ENCODE measurements at places on chromosomes 5 and 9.

DNA sequence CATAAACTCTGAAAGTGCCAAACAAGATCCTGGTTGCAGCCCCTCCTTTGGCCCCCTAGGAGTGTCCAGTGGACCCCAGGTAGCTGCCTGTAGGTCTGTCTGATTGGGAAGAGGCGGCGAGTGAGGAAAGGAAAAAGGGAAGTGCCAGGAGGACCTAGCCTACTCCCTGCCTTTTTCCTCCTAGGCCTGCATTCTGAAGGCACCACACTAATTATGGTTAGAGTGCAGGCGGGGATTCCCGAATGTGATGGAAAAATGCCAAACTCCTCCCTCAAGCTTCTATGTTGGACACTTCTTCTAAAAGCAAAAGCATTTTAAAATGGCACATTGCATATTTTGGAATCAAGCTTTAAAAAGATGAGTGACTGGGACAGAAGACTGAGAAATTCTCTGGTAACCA lies 83.2 kb upstream of the SMIM15 start:
- no peak for DNase-seq

- no peak for DNase-seq
These were observed 62.7 kb upstream of the PCA3 start for GRCh38 chr9:76701441-76702039.

GRCh38 chr5:116671211-116671736 lies 96.7 kb upstream of the SEMA6A start:
- peak; percentile 72 for DNase-seq

GRCh38 chr5:50463047-50463446 lies 22.0 kb upstream of the EMB start:
- no peak for DNase-seq

- peak; percentile 88 for DNase-seq
These were observed 31.7 kb upstream of the GRHPR start for GRCh38 chr9:37390759-37391158.

- no peak for DNase-seq
These were observed 1100.4 kb upstream of the EDIL3 start for GRCh38 chr5:85484982-85485574.

DNA sequence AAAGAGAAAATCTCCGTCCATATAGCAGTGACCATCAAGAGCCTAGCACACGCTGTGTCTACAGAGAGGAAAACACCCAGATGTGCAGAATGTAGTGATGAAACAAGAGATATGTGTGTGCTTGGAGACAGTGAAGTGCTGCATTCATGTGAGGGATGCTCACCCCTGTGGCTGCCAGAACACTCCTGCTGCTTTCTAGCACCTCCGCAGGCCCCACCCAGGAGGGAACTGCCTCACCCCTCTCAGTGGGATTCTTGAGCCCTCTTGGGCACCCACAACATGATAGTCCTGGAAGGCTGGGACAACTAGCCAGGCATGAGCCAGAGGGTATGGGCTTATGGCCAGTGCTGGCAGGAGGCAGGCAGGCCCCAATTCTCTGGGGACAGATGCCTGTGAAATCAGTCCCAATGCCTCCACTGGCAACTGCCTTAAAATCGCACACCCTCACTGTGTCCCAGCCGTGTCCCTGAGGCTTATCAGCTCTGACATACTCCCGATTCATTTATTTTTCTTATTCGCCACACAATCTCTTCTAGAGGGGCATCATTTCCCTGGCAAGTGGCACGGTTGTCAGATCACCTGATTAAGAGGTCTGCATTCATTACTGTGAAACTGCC lies 73.2 kb upstream of the FSTL4 start:
- DNase-seq = no peak

- DNase-seq = no peak
These were observed 67.3 kb upstream of the STK32A start for GRCh38 chr5:147167529-147167928.

DNA sequence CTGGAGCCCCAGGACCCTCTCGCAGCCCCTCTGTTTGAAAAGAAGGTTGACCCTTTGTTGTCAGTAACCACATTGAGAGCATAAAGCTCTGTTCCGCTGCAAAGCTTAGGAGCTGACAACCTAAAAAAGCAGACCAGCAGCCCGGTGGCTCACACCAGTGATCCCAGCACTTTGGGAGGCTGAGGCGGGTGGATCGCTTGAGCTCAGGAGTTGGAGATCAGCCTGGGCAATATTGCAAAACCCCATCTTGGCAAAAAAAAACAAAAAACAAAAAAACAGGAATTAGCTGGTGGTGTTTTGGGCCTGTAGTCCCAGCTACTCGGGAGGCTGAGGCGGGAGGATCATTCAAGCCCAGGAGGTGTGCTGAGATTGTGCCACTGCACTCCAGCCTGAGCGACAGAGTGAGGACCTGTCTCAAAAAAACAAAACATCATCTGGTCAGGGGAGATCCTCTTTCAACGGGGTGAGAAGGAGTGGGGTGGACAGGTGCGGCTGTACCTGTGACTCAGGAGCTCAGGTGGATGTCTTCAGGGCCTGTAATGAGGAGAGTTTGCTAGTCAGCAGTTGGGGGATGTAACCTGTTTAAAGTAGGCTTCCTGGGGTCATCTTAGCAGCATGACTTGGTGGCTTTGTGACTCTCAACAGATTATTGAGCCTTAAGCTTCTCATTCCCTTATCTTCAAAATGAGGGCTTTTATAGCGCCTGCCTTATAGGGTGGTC lies 694 bp upstream of the REEP2 start:
- no peak for DNase-seq

- peak; percentile 39 for DNase-seq
These were observed 34.9 kb downstream of the PTGES start for GRCh38 chr9:129717991-129718390.

- DNase-seq = peak; percentile 85
These were observed 132.7 kb downstream of the PAPPA start for GRCh38 chr9:116286297-116286696.

GRCh38 chr9:116267021-116267420 lies 113.4 kb downstream of the PAPPA start:
- DNase-seq = no peak

DNA sequence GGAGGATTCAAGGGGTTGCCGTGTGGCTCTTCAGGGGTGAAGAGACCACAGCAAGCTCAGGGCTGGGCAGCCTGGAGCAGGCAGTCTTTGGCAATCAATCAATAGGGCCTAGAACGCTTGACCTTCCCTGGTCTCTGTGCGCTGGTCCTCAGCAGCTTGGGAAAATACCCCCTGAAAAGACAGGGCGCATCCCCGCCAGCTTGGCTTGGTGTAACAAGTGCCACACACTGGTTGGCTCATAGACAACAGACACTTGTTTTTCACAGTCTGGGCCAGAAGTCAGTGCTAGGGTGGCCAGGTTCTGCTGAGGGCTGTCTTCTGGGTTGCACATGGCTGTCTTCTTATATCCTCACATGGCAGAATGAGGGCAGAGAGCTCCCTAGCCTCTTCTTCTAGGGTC lies 141.1 kb downstream of the HSD17B3 start:
- no peak for DNase-seq

GRCh38 chr9:137892424-137893191 lies 15.0 kb downstream of the CACNA1B start:
- no peak for DNase-seq

- peak; percentile 50 for DNase-seq
These were observed 1982.4 kb downstream of the EFNA5 start for GRCh38 chr5:105688227-105688792.

DNA sequence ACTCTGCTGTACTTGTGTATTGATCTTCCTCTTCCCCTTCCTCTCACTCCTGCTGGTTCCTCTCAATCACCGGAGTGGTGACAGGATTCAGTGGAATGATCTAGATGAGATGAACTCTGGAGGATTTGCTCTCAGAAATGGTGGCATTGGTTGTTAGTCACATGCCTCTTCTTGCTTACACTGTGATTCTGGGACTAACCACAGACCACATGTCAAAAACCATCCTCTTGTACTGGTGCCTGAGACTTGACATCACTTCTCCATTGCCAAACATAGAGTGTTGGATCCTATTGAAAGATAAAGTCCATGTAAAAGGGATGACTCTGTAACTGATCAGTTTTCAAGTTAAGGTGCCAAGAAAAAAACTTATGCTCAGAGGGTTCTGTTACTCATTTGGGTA lies 506.5 kb downstream of the DMAC1 start:
- no peak for DNase-seq

DNA sequence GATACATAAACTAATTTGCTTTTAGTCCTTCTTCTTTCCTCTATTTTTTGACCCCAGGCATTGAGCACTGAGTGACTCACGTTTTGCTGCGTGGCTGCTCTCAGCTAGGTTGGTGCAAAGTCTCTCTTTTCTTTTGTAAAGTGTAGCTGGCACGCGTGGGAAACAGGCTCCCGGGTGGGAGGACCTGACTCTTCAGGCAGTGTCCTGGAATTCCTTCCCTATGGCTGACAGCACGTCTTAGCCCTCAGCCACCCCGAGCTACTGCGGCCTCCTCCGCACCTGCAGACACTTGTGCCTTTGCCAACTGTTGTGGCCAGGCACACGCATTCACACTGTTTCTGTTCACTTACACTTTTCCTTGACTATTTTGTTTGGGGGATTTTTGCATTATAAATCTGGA lies 877 bp upstream of the SCGB3A1 start:
- no peak for DNase-seq

DNA sequence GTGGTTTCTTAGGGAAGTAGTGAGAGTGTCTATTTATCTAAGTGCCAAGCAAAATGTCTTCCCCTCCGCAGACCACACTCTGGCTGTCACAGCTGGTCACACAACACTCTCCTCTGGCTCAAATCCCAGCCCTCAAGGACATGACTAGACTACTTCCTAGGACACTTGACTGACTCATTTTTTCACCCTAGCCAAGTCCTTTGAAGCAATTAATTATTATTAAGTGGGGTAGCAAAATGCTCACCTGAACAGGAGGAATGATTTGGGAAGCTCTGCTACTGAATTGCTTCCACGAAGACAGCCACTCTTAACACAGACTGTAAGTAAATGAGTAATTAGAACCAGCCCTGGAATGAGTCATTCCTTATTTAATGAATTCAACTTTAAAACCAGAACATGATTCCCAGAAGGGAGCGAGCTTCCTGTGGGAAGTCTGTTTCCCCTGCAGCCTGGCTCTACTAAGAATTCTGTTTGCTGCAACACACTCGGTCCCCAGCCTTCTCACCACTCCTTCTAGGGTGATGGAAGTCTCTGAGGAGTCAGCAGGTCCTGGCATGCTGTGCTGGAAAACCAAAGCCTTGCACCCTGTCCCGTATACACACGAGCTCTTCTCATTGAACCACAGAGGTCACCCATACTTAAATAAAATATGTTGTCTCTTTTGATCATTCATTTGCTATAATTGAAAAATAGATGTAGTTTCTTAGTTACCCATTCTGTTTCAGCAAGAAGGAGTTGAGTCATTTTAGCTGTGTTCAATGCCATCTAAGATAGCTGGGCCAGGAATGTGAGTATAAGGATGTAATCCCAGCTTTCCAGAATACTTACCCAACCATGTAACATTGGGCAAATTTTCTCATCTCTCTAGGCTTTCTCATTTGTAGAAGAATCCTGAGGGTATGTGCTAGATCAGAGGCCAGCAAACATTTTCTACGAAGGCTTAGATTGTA lies 218.6 kb upstream of the RASEF start:
- no peak for DNase-seq

DNA sequence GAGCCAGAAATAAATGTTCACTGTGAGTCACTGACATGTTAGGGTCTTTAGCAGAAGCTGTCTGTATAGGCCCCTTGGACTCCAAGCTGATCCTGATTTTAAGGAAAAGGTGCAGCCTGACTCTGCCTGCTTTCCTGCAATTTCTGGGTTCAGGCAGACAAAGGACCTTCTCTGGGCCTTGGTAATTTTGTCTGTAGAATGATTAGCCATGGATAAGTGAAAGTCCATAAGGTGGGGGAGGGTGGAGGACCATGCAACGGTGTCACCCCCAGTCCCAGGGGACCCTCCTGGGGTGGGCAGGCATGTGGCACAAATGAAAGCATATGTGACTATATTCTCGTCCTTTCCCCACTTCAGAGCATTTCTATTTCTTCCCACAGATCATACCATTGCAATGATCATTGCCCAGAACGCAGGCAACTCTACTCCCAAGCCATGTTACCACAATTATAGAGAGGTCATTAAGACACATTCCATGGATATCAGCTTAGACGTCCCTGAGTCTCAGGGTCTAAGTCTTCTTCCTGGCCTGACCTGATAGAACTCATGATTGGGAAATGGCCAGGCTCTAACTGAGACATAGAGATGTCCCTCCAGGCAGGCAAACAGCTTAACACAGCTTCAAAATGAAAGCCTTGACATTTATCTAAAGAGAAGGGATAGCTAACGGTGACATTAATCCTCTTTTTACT lies 157.9 kb upstream of the ALDH1B1 start:
- no peak for DNase-seq

DNA sequence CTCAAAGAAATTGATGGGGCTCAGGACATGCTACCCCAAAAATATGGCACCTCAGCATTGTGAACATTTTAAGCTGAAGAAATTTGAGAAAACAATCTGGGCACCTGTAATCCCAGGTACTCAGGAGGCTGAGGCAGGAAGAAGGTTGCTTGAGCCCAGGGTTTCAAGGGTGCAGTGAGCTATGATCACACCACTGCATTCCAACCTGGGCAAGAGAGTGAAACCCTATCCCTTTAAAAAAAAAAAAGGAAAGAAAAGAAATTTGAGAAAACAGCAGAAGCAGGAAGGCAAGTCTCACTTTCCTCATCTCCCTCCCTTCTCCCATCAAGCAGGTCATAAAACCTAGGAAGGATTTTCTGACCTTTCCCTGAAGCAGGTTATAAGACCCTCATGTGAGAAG lies 23.6 kb downstream of the TPD52L3 start:
- DNase-seq = no peak

GRCh38 chr5:154850255-154851062 lies at the start of gene FAXDC2:
Gene FAXDC2, minus strand, starts transcription at chr5:154850603. Its CDS starts 12,425 bp downstream, at chr5:154838178.
- peak; percentile 88 for DNase-seq

GRCh38 chr5:99061711-99062110 lies 132.9 kb upstream of the CHD1 start:
- no peak for DNase-seq

GRCh38 chr5:61981886-61982285 lies 324.1 kb upstream of the KIF2A start:
- no peak for DNase-seq

GRCh38 chr9:21968331-21969010 lies 25.7 kb downstream of the CDKN2A start:
- DNase-seq = peak; percentile 81

DNA sequence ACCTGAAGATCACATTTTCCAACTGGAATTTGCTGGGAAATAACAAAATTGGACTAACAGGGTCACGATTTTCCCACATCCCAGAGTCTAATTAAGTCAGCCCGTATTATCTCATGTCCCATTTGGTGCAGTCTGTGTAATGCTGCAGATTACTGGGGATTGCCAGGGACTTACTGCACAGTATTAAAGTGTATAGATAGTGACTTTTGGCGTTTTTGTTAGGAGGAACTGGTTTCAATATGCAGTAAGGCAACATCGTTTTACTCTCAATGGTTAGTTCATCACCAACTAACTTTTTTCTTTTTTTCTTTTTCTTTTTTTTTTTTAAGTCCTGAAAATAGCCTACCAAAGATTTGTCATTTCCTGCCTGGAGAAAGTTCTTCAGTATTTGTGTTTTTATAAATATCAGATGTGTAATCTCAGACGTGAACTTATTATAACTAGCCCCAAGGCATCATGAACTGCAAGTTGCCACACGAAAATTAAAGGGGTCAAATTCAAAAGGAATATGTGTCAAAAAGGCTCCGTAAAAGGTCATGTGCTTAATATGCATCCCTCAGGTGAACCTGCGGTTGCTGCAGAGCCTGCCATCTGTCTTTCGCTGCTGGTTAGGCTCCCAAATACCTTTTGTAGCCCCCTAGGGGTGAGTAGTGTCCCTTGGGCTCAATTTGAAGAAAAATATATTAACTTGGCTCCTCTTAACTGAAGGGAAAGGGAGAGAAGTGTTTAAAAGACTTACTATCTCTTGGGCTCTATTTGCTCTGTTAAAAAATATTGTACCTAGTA lies 176.7 kb upstream of the ADAMTSL1 start:
- peak; percentile 72 for DNase-seq

GRCh38 chr9:34589636-34590380 lies at the start of gene CNTFR:
Gene CNTFR, minus strand, starts transcription at chr9:34589724. Its CDS starts 20,743 bp downstream, at chr9:34568981.
- DNase-seq = no peak
